GM12878 (cell line): ENCODE measurements at places on chromosomes 2 and 18.

DNA sequence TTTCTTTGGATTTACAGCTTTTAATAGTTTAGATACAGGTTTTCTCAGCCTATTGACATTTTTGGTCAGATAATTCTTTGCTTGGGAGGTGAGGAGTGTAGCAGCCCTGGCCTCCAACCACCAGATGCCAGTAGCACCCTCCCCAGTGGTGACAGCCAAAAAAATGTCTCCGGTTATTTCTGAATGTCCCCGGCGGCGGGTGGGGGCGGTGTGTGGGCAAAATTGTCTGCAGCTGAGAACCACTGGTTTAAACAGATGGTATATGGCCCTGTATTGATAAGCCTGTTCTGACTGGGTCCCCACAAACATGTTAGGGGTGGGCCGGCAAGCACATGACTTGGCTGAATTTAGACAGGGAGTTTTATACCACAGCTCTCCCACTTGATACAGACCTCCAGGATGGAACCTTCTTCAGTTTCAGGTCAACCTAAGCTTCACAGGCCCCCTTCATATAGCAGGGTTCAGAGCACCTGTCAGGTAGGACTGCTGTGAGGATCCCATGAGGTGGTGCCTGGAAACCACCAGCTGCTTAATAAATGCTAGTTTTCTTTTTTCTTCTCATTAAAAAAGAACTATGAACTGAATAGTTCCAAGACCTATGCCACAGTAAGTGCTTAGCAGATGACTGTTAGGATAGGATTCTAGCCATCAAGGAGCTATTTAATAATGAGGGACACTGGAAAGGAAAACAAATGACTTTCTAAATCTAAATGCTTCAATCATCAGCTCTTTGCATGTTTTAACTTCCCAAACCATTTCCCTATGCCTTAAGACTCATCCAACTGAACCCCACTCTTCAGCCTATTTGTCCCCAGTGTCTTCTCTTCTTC lies 18.1 kb downstream of the LPIN2 start:
- no peak for DNase-seq

DNA sequence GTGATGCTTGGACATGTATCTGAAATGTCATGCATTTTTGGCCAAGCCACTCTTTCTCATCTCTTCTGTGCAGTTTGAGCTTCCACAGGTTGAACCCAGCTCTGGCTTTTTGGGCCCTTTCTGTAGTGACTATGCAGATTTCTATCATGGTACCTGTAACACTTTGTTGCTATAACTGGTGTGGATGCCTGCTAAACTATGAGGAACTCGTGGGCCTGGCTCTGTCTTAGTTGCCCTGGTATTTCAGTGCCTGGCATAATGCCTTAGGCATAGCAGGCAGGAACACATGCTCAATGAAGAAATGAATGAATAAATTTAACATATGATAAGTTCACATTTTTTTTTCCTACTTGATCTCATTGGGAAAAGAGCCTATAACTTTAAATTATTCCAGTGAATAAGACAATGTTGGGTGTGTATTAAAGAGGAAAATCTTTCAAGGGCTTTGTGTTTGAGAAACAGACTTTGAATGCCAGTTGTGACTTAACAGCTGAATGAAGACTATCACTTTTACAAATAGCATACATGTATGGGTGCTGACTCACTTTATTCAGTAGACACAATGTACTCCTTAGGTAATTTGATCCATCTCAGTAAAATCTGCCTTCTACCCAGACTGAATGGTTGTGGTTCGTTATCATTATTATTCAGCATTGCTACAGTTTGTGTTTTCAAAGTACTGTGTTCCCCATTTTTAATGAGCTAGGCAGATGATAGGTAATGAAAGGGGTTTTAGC lies 86.4 kb upstream of the MAP4K3 start:
- no peak for DNase-seq

GRCh38 chr2:108226564-108226963 lies 13.2 kb upstream of the SULT1C3 start:
- no peak for DNase-seq

DNA sequence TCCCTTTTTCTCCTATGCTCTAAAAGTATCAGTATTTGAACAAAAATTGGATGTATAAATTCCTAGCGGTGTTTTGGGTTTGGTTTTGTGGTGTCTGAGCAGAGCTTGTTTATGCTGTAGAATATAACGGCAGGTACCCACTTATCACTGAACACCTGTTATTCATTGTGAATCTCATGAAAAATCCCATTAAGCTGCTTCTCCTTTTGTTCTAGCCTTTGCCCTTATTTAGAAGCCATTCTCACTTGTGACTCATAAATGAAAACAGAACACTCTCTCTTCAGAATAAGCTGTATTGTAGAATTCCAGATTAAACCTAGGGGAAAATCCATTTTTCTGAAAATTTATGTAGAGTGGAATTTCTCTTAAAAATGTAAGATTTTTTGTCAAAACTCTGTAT lies 104.0 kb downstream of the PRPF40A start:
- no peak for DNase-seq

GRCh38 chr2:186594001-186594722 lies 4.3 kb downstream of the ITGAV start:
- DNase-seq = no peak

DNA sequence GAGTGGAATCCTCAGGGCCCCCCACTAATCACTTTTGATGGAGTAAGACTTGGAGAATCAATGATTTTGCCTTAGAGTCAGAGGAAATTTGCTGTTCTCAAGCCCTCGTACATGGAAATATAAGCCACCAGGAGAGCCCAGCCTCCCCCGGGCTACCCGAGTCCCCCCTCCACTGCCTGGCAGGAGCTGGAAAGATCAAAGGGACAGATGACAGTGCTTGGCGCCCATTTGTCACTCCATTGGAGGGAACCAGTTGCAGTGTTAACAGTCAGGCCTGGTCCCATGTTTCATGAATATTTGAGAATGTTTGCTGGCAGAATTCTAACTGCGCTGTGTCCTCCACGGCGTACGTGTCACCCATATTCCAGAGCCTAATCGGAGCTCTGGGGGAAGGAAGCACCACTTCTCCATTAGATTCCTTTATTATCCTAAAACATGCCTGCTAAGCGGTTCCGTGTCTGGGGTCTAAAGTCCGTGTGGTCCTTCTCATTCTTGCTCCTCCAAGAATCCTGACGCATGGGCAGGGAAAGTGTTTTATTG lies 202.4 kb downstream of the KLHL29 start:
- DNase-seq = no peak
